ENCODE measurements at places on chromosomes 4 and X. TPM values are rescaled to one million over a fixed set of nuclear protein-coding genes. Genes with fewer than 3 reads are reported as not detected.

DNA sequence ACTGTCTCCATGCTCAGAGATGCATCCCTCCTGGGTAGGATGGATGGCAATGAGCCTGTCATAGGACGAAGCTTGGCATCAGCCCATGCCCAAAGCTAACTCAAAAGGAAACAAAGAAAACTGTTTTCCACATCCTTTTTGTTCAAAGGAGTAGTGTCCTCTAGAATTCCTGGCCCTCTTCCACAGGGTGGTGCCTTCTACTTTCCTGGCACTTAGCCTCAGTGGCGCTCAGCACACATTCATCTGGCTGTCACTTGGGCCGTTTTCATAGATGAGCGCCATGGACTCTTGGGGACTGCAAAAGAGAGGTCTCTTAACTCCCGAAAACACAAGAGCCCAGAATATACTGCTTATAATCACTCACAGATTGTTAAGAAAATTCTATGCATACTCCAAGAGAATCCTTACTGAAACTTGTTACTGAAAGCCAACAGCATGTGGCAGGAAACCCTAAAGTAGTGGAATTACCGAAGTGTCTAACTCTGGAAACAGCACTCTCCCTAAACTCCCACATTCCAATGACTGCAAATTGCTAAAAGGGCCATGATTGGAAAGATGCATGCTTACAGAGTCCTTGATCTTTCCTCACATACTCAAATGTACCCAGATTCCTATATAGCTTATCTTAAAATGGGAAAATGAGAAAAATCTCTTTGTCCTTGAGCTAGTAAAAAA lies 110.0 kb downstream of the HS6ST2 start:
- no peaks in the 10 kb centered on the region for H3K4me1 ChIP-seq
- H3K4me3 ChIP-seq, result no peak overlapping the region
- no peaks in the 10 kb centered on the region for H3K27me3 ChIP-seq
- H3K36me3 ChIP-seq, result no peaks in the 10 kb centered on the region
- DNase-seq, result no peak

GRCh38 chr4:185437809-185438208 lies 12.0 kb upstream of the UFSP2 start:
- H3K4me3 ChIP-seq, result no peak overlapping the region
- no peak overlapping the region for H3K27ac ChIP-seq
- DNase-seq, result no peak
- peaks cover 1% of the 10 kb centered on the region for H3K27me3 ChIP-seq
- no peaks in the 10 kb centered on the region for H3K36me3 ChIP-seq
- no peaks in the 10 kb centered on the region for H3K4me1 ChIP-seq

- DNase-seq, result peak; percentile 68
- no peaks in the 10 kb centered on the region for H3K27me3 ChIP-seq
- peaks cover 7% of the 10 kb centered on the region for H3K36me3 ChIP-seq
Observed at GRCh38 chrX:44874420-44875184, 1.6 kb downstream of the KDM6A start.

- no peaks in the 10 kb centered on the region for H3K27me3 ChIP-seq
- H3K27ac ChIP-seq, result no peak overlapping the region
- H3K36me3 ChIP-seq, result no peaks in the 10 kb centered on the region
- no peak overlapping the region for H3K4me3 ChIP-seq
- no peak for DNase-seq
Observed at GRCh38 chr4:172134521-172134920, 321.3 kb downstream of the GALNTL6 start.

GRCh38 chrX:29432534-29432933 lies 782.8 kb upstream of the MAGEB2 start:
- H3K36me3 ChIP-seq, result no peaks in the 10 kb centered on the region
- H3K27ac ChIP-seq, result no peak overlapping the region
- H3K27me3 ChIP-seq, result no peaks in the 10 kb centered on the region
- DNase-seq, result no peak
- H3K4me3 ChIP-seq, result no peak overlapping the region

DNA sequence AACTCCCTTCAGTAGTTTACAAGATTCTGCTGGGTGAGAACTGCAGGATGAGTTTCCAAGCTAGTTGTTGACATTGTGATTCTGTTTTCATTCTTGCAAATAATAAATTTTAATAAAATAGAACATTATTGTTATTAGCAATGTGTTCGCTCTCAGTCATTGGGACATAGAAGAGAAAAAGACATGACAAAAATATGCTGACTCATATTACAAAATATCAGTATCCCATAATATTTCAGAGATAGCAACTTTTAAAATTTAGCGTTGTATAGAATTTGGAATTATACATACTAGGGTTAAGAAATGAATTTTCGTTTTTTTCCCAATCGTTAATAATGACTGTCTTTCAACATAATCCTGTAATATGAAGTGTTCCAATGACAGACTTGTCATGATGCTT lies 45.4 kb downstream of the KIT start:
- no peak overlapping the region for H3K4me3 ChIP-seq
- H3K4me1 ChIP-seq, result no peaks in the 10 kb centered on the region
- no peak for DNase-seq
- H3K27ac ChIP-seq, result no peak overlapping the region
- H3K36me3 ChIP-seq, result no peaks in the 10 kb centered on the region

GRCh38 chr4:172785613-172786012 lies 383.0 kb upstream of the GALNT7 start:
- no peaks in the 10 kb centered on the region for H3K4me1 ChIP-seq
- H3K27ac ChIP-seq, result no peak overlapping the region
- no peaks in the 10 kb centered on the region for H3K36me3 ChIP-seq
- DNase-seq, result no peak
- no peak overlapping the region for H3K4me3 ChIP-seq

- no peaks in the 10 kb centered on the region for H3K4me1 ChIP-seq
- no peak overlapping the region for H3K4me3 ChIP-seq
- no peaks in the 10 kb centered on the region for H3K27me3 ChIP-seq
- no peak for DNase-seq
- H3K36me3 ChIP-seq, result no peaks in the 10 kb centered on the region
Observed at GRCh38 chrX:82370978-82371646, 1137.0 kb upstream of the POU3F4 start.

DNA sequence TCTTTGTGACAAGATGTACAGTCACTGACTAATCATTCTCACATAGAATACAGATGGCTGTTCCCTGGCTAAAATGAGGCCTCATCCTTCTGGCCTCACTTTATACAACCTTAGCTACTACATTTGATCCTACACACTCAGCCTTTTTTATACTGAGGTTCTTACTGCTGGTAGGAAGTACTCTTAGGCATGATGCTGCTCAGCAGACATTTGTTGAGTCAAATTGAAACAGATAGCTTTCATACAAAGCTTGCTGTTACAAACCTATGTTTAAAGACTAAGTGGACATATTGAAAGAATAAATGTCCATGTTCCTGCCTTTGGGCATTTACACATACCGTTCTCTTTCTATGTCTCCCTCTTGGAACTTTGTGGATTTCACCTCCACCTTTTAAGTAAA lies 154.9 kb downstream of the NPFFR2 start:
- H3K4me1 ChIP-seq, result no peaks in the 10 kb centered on the region
- no peaks in the 10 kb centered on the region for H3K27me3 ChIP-seq
- DNase-seq, result no peak
- H3K27ac ChIP-seq, result no peak overlapping the region
- H3K4me3 ChIP-seq, result no peak overlapping the region
- no peaks in the 10 kb centered on the region for H3K36me3 ChIP-seq

DNA sequence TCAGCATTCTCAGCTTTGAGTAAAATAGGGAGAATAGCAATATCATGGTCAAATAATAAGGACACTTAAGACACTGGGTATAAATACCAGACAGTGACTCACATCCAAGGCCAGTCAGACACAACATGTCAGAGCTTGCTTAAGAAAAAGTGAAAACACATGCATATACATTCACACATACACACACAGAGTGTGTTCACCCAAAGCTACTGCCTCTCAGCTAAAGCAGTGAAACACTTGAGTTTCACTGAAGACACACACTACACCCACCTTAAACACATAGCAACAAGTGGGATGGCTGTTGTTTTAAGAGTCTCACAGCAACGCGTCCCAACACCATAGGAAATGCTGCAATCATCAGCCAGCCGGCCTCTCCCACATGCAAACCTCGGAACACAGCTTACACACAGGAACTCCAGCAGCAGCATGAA lies 14.4 kb downstream of the SHROOM4 start:
- H3K36me3 ChIP-seq, result no peaks in the 10 kb centered on the region
- H3K27ac ChIP-seq, result no peak overlapping the region
- H3K27me3 ChIP-seq, result peaks cover 2% of the 10 kb centered on the region

The CNGA1 gene
- 0.30 TPM for total RNA-seq

The GABRA4 gene
- not detected for total RNA-seq

The LAMP2 gene
- 30.4 TPM for total RNA-seq

The RTL3 gene
- total RNA-seq, result not detected

The GAGE12D gene
- not detected for total RNA-seq

The TIGD4 gene
- total RNA-seq, result 0.27 TPM

Data from activated CD4-positive, alpha-beta T cell treated with anti-CD3 and anti-CD28 coated beads for 36 hours (primary cell).